ENCODE measurements at places on chromosomes 12 and 14.
A peak's percentile ranks its signal among the peaks of the same experiment; 100 is the strongest.

DNA sequence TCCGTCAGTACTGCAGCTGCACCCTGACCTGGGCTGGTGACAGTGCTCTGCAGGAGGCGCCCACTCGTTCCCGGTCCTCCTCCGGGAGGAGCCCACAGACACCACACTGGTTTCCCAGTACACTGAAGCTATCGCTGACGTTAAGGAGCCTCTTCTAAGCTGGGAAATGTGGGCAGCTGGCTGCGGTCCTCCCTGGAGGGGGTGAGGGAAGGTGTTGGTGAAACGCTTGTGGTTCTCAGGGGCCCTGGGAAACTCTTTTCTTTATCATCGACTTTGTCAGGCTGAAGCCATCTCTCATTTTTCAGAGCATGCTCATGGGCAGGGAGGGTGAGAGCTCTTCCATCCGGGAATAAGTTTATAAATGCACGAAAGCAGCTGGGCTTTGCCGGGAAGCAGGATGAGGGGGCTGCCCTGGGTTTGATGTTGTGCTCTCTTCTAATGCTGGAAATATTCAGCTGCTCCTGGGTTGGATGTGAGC, 176.0 kb downstream of the CHST11 start:
- DNase-seq: no peak

DNA sequence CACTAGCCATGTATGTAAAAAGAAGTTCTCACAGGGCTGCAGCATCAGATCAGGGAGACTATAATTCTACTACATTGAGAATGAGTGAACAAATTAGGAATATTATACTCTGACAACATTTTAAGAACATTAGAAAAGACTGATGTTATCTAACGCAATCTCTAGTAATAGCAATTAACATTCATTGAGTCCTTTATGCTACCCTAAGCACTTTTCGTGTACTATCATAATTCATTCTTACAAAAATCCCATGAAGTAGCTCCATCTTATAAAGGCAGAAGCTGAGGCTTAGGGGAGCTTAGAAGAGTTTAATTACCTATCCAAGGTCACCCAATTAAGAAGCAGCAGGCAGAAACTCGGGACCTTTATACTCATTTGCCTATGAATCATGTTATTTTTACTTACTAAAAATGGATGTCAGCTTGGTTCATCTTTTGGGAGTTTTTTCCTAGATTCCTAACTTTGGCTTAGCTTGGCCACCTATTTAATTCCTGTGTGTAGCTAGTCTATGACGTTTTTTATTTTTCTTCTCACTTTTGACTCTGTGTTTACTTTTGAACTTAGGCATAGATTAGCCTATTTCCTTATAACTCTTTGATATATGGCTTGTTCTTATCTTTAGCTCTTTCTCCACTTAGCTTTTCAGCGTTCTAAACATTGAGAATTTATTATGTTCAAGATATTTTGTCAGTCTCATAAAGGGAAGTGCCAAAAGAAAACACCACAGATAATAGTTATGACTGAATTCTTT, 333.5 kb upstream of the DCN start:
- no peak for DNase-seq

DNA sequence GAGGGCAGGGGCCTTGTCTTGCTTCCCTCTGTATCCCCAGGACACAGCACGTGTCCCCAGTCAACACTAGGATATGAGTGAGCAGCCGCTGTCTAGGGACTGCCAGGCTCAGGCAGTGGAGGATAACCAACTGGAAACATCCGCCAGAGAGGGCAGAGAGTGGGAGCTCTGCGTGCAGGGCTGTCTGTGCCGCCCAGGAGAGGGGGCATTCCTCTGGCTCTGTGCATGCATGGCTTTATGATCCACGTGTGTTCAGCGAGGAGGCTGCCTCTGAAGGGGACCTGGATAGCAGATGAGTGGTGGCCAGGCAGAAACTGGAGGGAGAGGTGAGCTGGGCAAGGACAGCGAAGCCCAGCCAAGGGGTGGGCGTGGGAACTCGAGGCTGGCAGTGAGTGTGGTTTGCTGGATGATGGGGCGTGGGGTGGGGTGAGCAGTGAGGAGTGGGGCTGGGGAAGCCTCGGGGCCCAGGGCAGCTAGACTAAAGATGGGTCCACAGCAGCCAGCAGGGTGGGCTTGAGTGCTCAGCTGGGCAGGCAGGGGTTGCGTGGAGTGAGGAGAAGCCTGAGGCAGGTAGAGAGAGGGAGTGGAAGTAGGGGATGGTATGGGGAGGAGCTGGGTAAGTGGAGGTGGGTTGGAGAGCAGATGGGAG, 72.9 kb downstream of the PRIMA1 start:
- no peak for DNase-seq

GRCh38 chr14:91286530-91286937, 42.0 kb upstream of the GPR68 start:
- peak; percentile 83 for DNase-seq

- no peak for DNase-seq
Measured at GRCh38 chr14:55348766-55349453, 62.7 kb downstream of the ATG14 start.

DNA sequence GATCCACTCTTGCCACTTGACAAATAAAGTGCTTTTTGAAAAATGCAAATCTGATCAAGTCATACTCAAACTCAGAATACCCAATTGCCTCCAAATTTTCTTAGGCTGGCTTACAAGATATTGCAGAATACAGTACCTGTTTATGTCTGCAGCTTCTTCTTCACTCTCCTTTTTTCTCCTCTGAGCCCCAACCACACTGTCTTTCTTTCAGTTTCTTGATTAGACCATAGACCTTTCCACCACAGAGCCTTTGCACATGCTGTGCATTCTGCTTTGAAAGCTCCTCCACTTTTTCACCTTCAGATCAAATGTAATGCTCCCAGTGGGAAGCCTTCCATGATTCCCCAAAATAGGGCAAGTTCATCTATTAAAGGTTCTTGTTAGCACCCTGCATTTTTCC, 13.9 kb upstream of the GYS2 start:
- DNase-seq: no peak

GRCh38 chr12:27900920-27901879, 71.3 kb downstream of the PTHLH start:
- no peak for DNase-seq

DNA sequence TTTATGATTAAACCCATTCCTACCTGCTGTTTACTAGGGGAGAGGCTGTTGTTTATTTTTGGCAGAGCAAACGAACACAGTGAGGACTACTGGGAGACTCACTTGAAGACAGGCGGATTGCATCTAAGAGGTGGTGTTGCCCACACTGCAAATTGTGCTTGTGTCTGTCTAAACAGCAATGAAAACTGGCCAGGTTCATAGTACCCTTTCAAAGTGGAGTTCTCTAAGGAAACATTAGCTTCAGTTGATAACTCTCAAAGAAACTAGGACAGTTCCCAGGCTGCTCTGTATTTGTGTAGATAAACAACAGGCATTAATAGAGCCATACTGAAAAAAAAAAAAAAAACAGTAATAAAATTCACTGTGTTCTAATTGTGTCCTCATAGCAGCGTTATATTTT, 466.0 kb upstream of the RGS6 start:
- no peak for DNase-seq

- DNase-seq: no peak
Measured at GRCh38 chr14:80059041-80059440, 152.3 kb downstream of the DIO2 start.
